H4 (cell line): ENCODE measurements at places on chromosomes 2 and 18. TPM values are rescaled to one million over a fixed set of nuclear protein-coding genes. Genes with fewer than 3 reads are reported as not detected.

GRCh38 chr2:131077182-131077846, 15.9 kb downstream of the FAM168B start:
- no peak for DNase-seq

- peak; percentile 12 for DNase-seq
Observed at GRCh38 chr2:11750422-11750821, 4.0 kb downstream of the LPIN1 start.

DNA sequence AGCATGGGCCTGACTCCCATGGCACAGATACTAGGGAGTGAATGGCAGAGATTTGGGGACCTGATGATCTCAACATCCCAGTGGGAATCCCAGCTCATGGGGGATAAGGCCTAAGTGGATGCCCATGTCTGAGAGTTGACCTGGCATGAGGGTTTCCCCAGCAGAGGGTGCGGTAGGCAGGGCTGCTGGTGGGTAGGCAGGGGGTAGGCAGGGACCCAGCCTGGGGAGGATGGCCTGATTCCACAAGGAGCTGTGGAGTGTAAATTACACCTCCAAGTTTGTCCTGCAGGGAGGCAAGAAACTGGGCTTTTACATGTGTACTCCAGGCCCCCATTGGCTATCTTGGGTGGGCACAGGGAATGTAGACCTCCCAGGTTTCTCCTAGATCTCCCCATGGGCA, 46.9 kb downstream of the INPP5D start:
- DNase-seq: no peak

DNA sequence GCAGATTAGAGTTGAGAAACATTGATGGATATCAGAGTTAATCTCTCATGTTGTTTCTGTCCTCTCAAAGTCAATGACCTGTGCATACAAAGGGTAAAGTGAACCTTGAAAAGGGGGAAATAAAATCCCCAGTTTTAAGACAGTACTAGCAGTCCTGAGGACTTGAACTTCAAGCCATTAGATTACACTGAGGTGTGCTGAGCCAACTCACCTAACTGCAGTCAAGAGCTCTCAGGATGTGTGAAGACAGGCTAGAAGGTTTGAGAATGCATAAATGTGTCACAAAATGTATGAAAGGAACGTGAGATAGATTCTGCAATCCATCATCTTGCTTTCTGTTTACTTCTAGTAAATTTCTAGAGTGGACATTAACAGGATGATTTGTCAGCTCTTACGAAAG, 35.5 kb downstream of the DOCK10 start:
- no peak for DNase-seq

Gene CCDC178
- not detected in 2 replicates for total RNA-seq

DNA sequence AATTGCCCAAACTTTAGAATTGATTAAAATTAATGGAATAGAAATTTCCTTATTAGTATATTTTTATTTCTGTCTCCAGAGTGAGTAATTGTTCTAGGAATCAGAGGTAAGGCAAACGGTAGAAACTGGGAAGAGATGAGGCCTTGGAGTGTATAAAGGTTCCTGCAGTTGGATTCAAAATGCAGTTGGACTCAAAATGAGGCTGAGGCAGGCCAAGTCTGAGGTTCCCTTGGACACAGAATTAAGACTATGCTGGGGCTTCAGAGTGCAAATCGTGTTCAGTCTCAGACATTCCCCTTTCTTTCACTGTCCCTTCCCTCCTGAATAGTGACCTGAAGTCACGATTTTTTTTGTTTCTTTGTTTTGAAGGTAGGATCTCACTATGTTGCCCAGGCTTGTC, 746.9 kb upstream of the NRXN1 start:
- DNase-seq: no peak

GRCh38 chr2:217250013-217250524, 390.2 kb upstream of the TNP1 start:
- DNase-seq: no peak

Gene MSGN1
- total RNA-seq: not detected in 2 replicates
